ENCODE measurements at places on chromosomes 7 and 10. TPM values are rescaled to one million over a fixed set of nuclear protein-coding genes. Genes with fewer than 3 reads are reported as not detected.

GRCh38 chr10:4719036-4719435, 107.0 kb upstream of the AKR1E2 start:
- no peak for DNase-seq

Gene AQP1
- 1.7 TPM for total RNA-seq

DNA sequence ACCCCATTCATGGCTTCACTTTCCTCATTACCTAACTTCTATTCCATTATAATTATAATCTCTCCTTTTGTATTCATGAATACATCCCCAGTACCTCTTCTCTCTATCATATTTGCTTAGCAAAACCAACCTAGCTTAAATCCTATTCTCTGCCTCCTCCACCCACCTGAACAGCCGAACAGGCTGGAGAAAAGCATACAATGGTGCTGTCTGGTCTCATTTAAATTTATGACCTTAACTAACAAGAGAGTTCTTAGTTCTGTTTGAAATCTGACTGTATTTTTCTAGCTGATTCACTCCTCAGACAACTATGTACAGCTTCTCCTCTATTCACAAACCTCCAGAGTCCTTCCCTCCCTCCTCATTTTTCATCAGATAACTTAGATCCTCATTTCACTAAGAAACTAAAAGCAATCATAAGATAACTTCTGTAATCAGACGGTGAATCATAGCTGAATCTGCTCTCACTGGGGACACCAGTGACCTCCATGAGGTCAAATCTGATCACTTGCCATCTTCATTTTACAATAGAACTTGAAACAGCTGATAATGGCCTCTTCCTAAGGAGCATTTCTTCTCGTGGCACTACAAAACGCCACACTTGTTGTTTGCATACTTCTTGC, 233.9 kb upstream of the AOAH start:
- DNase-seq = no peak

GRCh38 chr7:26630941-26631580, 233.3 kb downstream of the SKAP2 start:
- no peak for DNase-seq

GRCh38 chr10:18486438-18486837, 164.9 kb downstream of the NSUN6 start:
- DNase-seq = no peak

Measured in H4 (cell line).